T-helper 22 cell (primary cell): ENCODE measurements at places on chromosomes 16 and 17.

DNA sequence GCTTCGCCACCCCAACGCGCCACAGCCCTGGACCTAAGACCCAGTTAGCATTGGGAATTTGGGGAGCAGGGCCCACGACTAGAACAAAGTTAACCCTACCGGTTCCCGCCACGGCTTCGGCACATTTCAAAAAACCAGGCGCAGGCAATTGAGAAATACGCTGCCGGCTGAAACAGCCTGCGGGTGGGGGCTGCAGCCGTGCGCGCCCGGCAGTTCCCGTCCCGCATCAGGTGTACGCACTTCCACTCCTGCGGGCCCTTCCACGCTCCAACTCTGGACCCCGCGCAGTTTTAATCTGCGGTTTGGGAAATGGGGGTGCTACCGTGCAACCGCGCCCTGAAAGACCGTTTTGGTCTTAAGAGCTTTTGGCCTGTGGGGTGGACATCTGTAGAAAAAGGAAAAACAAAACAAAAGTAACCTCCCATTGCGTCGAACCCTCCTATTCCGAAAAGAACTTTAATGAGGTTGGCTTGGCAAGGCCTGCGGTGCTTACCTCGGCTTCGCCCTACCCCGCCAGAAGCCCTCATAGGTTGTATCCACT lies 7.1 kb downstream of the IRX5 start:
- no peak for DNase-seq

DNA sequence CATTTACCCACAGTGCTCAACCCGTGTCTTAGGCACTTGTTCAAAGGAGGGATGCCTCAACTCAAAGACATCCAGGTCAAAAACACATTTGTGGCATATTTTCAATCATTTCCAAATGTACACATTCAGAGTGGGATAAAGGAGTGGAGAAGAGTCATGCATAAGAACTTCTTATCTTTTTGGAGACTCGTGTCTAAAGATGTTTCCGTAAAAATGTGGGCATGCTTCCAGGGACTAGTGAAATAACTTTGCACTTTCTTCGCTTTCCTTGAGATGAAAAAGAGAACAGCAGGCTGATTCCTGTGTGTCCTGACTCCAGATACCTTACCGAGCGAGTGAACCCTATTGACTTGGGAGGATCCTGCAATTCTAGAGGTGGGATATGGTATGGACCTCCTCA lies 256.6 kb upstream of the KCNJ16 start:
- DNase-seq: no peak

DNA sequence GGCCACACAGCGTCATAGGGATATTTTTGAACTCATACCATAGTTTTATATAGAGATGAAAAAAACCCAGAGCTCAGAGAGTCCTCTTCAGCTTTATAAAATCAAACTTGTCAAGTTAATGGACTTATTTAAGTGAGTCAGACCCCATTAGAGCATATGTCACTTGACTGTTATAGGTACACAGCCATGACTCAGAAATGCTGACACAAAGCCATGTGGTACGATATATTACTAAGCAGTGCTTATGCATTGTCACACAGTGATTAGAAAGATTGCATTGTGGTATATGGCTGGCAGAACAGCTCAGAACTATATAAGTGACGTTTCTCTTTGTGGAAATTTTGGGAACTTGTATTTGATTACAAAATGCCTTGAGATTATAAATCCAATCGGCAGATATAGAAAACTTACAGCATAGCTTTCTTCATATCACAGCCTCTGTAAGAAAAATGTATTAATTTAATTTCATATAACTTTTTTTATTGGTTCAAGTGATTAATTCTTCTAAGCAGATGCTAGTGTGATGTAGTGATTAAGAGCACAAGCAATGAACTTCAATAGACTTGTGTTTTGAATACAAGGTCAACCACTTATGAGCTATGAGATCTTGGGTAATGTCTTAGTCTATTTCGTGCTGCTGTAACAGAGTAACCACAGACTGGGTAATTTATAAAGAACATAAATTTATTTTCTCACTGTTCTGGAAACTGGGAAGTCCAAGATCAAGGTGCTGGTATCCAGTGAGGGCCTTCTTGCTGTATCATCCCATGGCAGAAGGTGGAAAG lies 25.8 kb upstream of the GINS3 start:
- DNase-seq: no peak

DNA sequence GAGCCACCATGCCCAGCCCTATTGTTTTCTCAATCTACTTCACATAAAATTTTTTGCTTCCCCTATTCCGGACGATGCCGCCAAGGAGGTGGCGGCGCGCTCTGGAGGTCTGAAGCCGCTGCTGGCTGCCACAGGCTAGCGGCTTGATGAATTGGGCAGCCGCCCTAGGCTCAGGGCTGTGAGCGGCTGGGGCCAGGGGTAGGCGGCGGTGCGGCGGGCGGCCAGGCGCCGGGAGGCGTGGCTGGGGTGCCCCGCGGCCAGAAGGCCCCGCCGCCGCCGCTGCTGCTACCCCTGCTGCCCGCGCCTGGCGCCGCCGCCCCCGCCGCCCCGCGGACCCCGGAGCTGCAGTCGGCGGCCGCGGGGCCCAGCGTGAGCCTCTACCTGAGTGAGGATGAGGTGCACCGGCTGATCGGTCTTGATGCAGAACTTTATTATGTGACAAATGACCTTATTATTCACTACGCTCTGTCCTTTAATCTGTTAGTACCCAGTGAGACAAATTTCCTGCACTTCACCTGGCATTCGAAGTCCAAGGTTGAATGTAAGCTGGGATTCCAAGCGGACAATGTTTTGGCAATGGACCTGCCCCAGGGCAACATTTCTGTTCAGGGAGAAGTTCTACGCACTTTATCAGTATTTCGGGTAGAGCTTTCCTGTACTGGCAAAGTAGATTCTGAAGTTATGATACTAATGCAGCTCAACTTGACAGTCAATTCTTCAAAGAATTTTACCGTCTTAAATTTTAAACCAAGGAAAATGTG lies 41.7 kb downstream of the ANKFY1 start:
- no peak for DNase-seq

GRCh38 chr17:46979147-46979863 lies at the start of gene RPRML:
TSS of gene RPRML (minus strand) at chr17:46979253. CDS start at chr17:46979007, 246 bp downstream.
- no peak for DNase-seq

- DNase-seq: no peak
Measured at GRCh38 chr17:33369149-33369548, 76.1 kb upstream of the ASIC2 start.

DNA sequence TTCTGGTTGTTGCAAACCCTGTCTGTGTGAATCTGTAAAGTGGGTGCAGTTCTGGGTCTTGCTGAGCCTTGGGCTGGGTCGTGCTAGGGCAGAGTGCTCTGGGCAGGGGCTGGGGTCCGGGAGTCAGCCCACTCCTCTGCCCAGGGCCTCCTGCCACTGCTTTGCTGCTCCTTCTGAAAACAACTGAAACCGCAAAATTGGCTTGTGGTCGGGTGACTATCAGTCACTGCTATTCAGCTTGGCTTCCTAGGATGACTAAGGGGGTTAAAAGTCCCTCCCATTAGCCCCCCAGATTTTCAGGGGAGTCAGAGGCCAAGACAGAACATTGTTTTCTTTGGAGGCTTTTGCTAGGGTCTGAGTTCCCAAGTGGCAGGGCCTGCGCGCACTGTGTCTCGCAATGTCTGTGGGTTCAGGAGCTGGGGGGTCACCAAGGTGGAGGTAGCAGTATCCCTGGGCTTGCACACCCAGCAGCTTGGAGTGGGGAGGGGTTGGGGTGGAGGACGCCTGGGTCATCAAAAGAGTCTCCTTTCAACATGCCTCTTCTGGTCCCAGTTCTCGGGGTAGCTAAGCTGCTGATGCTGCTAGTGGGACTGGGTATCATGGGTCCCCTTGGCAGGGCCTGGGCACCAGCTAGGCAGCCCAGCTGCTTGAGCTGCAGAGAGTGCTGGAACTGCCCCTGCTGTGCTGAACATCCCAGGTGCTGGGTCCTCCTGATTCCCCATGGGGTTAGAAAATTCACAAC lies 13.5 kb upstream of the TBX21 start:
- no peak for DNase-seq

- DNase-seq: no peak
Measured at GRCh38 chr17:49316258-49316570, 45.8 kb downstream of the ZNF652 start.

DNA sequence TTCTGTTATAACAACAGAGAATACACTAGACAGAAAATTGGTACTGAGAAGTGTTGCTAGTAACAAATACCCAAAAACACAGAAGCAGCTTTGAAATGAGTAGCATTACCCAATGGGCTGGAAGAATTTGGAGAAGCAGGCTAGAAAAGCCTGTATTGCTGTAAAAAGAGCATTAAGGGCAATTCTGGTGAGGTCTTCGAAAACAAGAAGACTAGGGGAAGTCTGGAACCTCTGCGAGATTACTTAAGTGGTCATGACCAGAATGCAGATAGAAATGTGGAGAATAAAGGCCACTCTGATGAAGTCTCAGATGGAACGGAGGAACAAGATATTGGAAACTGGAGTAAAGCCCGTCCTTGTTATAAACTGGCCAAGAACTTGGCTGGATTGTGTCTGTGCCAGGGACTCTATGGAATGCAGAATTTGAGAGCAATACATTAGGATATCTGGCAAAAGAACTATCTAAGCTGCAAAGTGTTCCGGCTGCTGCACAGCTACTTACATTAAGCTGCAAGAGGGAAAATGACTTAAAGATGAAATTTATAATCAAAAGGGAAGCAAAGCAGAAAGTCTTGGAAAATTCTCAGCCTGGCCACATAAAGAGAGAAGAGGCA lies 44.9 kb upstream of the PEMT start:
- no peak for DNase-seq

- DNase-seq: no peak
Measured at GRCh38 chr17:40219594-40220338, 662 bp downstream of the WIPF2 start.
